ENCODE measurements at places on chromosomes 13 and 19.

GRCh38 chr13:46183018-46183946 is 1.3 kb upstream of the LCP1 start:
- no peak for DNase-seq

GRCh38 chr13:39144391-39144790 is 106.1 kb downstream of the NHLRC3 start:
- no peak for DNase-seq

- DNase-seq = no peak
These were observed 1332.0 kb upstream of the PCDH20 start for GRCh38 chr13:62747629-62748028.

GRCh38 chr13:33536601-33537000 is 251.0 kb upstream of the STARD13 start:
- no peak for DNase-seq

DNA sequence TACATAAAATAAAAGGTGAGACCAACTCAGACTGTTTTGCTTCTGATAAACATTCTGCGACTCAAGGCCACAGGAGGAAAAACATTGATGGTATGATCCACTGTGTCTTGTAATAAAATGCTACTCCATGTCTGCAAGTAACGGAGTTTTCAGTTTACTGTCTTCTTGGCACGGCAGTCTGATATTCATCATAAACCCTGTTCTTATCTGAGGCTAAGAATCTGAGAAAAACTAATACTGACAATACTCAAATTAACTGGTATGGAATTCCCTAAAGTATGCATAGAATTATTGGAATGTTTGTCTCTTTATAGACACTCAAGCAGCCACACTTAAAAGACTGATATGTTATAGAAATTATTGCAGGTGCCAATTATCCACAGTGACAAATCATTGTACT is 125.5 kb downstream of the TBC1D4 start:
- DNase-seq = no peak

GRCh38 chr13:95050800-95051615 is 250.2 kb downstream of the ABCC4 start:
- DNase-seq = no peak

DNA sequence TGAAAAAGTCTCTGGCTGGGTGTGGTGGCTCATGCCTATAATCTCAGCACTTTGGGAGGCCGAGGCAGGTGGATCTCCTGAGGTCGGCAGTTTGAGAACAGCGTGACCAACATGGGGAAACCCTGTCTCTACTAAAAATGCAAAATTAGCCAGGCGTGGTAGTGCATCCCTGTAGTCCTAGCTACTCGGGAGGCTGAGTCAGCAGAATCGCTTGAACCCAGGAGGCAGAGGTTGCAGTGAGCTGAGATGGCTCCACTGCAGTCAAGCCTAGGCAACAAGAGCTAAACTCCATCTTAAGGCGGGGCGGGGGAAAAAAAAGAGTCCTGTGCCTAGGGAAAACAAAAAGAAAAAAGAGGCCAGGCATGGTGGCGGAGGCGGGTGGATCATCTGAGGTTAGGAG is 2.2 kb downstream of the ZNF43 start:
- no peak for DNase-seq

GRCh38 chr19:32566246-32566830 is 14.7 kb upstream of the PDCD5 start:
- DNase-seq = no peak

GRCh38 chr19:55392820-55393761 is 7.4 kb downstream of the RPL28 start:
- DNase-seq = no peak

DNA sequence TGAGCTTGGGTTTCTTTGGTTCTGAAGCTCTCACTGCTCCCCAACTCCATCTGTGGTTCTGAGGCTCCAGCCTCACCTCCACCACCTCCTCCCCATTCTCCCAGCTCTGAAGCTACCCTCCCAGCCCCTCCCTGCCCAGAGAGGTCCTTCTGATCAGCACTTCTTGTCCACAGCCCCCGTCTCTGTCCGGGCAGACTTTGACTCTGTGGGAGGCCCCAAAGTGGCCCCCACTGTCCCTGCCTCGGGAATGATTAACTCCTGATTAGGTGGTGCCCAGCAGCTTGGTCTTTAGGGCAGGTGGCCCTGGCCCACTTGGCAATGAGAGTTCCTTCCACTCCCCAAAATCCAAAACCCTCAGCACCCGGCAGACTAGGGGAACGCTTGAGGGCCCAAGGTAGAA is 14.4 kb downstream of the EVI5L start:
- DNase-seq = no peak

DNA sequence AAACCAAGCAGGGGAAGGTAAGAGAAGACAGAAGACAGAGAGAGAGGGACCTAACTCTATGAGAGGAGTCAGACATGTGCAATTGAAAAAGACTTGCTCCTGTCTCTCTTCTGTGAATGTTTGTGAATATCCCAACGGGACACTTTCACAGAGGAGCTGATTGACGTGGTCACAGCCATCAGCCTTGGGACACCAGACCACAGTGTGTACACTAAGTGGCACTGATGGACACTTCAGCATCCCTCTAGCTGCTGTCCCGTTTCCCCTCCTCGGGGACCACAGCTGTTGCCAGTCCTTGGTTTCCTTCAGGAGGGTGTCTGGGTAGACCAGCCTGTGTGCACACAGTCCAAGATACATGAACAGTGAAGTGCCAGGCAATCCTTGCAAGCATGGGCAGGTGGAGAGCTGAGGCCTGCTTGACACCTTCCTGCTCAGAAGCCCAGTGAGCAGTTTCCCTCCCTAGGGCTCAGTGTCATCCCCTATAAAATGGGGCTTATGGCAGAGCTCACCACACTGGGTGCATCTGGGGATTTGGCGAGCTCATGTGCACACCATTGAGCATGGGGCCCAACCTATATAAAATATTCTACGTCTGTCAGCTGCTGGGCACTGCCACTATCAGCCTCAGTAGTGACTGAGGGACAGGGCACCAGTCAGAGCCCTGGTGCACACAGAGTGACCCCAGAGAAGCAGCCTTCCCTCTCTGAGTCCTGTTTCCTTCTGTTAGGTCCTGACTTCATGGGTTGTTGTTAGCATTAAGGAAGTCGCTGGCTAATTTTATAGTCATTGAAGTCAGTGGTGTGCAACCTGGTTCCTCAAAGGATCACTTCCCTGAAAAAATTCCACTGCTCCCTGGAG is 4.3 kb upstream of the USF2 start:
- no peak for DNase-seq

- DNase-seq = no peak
These were observed 373.0 kb upstream of the SLITRK1 start for GRCh38 chr13:84255226-84255797.

DNA sequence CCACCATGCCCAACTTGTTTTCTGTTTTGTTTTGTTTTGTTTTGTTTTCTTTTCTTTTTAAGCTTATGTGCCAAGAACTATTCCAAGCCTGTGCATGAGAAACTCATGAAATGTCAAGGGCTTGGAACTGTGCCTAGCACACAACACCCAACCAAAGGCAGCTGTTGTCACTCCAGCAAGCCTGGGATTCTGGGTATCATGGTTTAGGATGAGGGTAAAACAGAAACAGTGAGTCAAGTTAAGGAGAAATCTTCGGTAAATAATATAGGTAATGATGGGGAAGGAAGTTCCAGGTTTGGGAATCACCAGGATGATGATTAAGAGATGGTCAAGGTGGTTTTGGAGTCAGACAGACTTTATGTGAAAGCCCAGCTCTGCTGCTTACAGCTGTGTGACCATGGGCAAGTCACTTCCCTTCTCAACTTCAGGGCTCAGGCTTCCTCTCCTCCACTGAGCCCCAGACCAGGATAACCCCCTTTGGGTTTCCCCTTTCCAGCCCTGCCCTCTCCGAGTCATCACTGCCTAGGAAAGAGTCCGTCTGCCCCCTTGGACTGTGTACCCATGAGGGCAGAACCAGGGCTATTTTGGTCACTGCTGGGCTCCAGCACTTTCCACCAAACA is 5.0 kb downstream of the PVR start:
- DNase-seq = no peak

DNA sequence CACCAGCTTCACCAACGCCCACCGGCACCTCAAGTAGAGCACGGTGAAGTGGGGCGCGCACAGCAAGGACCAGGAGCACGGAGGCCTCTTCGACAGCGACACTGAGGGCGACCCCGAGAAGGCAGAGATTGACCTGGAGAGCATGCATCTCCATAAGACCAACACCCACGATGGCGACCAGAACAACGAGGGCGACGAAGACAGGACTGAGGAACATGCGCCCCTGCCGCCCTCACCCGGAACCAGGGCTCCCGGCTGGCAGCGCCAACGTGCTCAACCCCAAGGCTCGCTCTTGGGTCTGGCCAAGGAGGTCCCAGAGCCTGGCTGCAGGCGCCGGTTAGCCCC is 18.5 kb upstream of the RNF17 start:
- no peak for DNase-seq

GRCh38 chr19:35066691-35067563 is 25.4 kb downstream of the HPN start:
- DNase-seq = peak; percentile 94

All from naive thymus-derived CD8-positive, alpha-beta T cell (primary cell).